ENCODE measurements at places on chromosomes 2 and 18.

- DNase-seq = no peak
Observed at GRCh38 chr2:122980671-122981070, 1044.4 kb upstream of the CNTNAP5 start.

DNA sequence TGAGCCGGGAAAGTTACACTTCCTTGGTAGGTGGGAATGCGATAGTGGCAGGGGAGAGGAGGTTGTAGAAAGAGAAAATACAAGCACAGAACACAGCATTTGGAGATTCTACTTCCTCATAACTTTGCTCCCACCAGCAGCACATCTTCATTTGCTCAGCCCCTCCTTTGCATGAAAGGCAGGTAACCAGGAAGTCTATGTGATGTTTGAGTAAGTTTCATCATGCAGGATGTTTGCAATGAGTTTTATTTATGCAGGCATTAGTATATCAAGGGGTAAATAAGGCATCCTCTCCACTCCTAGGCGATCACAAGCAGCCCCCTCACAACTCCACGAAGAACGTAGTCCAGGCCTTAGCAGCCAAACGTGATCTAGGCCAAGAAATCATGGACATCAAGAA, 5.0 kb downstream of the RNF152 start:
- DNase-seq = no peak

DNA sequence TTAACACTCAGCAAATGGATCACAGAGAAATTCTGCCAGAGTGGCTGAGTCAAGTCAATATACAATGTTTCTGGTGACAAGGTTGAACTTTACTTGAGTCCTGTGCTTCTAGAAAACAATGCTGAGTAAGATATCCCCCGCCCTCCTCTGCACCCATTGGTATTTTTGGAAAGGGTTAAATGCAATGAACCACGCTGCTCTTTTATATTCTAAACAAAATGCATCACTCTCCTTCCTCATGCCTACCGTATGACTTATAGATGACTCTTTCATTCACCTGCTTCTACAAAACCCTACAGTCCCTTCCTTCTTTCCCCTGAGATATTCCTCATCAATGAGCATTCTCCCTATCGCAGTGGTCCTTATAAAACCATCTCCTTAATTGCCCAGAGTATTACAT, 168.8 kb downstream of the TXNL1 start:
- no peak for DNase-seq

DNA sequence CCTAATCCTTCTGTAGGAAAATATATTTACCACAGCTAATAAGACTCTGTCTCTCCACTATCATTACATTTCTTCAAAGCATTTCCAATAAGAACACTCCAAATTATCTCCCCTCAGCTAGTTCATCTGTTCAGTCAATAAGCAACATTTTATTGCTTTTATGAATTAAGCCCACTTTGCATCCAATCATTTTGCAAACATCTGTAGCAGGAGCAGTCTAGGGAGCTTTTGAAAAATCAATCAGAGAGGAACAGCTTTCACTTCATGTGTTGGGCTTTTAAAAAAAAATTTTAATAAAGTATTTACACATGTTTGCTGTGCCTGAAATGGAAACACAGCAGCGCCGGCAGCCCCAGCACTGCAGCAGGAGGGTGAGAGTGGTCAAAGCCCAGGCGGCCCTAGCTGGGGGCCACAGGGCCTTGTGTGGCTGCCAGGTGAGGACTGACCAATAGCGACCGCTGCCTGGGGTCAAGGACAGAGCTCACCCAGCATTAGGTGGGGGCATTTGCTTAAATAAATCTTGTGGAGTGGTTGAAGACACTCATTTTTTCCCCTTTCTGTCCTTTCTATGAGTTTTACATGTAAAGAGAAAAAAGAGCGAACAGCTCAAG, 250.7 kb downstream of the RNF144A start:
- no peak for DNase-seq

GRCh38 chr2:65199166-65199565, 28.5 kb upstream of the ACTR2 start:
- no peak for DNase-seq

- no peak for DNase-seq
Observed at GRCh38 chr2:34204560-34204959, 605.5 kb upstream of the FAM98A start.

DNA sequence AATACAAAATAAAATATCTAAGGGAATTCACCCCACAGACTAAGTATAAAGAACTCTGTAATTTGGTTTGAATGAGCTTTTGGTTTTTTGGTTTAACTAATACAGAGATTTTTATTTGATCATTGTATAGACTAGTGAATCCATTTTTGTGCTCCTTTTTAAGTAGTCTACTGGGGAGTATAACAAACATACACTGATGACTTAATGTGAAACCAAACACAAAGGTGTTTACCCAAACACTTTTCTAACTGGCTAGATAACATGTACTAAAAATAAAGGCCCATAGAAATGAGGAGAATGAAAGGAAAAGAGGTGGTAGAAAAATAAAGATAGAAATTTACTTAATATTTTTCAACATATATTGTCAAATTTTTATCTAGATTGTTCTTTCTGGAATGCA, 146.0 kb downstream of the NRXN1 start:
- DNase-seq = no peak

DNA sequence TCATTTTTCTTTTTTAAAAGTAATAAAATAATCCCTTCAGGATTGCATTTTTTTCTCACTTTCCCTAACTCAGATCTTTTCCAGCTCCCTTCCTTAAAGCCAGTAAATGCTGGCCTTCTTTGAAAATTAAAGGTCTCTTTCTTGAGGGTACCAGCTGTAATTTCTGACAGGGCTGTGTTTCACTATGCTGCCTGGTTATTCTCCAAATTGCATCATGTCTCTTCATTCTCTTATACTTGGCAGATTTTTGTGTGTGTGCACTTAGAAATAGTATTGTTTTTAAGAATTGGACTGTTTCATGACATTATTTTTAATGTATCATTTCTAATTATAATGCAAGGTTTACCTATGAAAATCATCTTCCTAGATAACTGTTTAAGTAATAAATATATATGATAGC, 72.0 kb upstream of the EPB41L5 start:
- DNase-seq = no peak

GRCh38 chr2:237060534-237061312, 25.0 kb upstream of the COPS8 start:
- DNase-seq = peak; percentile 84

DNA sequence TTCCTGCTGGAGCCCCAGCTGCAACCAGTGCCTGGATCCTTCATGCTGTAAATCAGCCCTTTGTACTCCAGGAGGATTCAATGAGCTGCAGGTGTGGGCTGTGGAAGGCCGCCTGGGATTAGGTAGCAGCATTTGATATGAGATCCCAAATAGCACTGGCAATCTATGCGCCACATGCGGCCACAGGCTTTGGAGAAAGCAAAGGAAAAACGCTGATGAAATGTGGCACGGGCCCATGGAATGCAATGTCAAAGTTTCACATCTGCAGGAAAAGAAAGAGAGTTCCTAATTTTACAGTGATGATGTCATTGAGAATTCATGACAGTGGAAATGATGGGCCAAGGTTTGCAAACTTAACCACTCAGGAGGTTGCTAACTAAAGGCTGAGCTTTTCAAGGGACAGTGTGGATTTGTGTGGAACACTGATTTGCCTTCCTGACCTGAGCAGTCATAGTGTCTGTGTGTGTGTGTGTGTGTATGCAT, 216.4 kb upstream of the OSR1 start:
- peak; percentile 82 for DNase-seq

DNA sequence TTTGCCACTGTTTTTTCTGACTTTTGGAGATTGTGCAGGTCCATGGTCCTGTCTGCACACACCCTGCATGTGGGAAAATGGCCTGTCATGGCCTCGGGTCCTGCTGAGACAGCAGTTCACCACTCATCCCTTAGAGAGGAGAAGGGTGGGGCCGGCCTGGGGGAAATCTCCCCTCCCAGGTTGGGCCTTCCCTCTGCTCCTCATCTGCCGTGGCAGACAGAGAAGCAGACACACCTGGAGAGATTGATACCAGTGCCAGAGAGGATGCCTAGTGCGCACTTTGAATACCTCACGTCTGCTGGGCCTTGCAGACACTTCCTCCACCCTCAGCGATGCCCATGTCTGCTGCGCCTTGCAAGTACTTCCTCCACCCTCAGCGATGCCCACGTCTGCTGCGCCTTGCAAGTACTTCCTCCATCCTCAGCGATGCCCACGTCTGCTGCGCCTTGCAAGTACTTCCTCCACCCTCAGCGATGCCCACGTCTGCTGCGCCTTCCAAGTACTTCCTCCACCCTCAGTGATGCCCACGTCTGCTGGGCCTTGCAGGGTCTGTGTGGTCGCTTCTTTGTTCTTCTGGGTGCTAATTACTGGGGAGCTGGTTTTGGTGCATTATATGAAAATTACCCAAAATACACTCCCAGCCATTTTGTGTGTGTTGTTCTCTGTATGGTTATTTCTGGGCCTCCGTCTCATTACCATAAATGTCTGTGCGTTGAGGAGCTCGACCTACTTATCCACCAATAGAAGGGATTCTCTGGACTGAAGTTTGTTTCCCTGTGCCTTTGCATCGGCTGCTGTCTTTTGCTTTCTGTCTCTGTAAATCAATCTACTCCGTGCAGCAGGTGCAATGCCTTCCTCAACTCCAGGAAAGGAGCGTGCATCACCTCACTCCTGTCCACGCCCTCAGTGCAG, 186.9 kb upstream of the PXDN start:
- DNase-seq = no peak

GRCh38 chr2:241882091-241882625, 12.6 kb downstream of the RTP5 start:
- DNase-seq = peak; percentile 63

DNA sequence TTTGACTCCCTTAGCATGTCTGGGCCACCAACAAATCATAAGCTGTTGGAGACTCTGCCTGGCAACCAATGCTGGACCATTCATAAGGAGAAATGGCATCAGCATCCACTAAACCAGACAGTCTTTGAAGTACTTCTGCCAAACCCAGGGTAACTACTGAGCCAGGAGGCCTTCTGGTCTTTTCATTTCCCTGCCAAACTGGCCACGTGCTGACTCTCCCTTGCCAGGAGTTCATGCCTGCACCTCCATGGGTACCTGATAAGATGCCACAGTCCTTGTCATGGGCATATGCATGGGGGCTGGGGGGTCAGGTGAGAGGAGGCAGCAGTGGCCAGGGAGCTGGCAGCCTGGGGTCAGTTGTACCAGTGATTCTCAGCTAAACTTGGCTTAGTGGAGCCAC, 34.2 kb upstream of the DAPL1 start:
- no peak for DNase-seq

GRCh38 chr2:135898234-135898786, 22.1 kb upstream of the MCM6 start:
- no peak for DNase-seq

- no peak for DNase-seq
Observed at GRCh38 chr2:32901313-32901712, 45.4 kb upstream of the LTBP1 start.

GRCh38 chr18:50053111-50053510, 141.8 kb downstream of the MYO5B start:
- no peak for DNase-seq

- peak; percentile 17 for DNase-seq
Observed at GRCh38 chr2:172100080-172100934, 2.4 kb downstream of the DLX2 start.

DNA sequence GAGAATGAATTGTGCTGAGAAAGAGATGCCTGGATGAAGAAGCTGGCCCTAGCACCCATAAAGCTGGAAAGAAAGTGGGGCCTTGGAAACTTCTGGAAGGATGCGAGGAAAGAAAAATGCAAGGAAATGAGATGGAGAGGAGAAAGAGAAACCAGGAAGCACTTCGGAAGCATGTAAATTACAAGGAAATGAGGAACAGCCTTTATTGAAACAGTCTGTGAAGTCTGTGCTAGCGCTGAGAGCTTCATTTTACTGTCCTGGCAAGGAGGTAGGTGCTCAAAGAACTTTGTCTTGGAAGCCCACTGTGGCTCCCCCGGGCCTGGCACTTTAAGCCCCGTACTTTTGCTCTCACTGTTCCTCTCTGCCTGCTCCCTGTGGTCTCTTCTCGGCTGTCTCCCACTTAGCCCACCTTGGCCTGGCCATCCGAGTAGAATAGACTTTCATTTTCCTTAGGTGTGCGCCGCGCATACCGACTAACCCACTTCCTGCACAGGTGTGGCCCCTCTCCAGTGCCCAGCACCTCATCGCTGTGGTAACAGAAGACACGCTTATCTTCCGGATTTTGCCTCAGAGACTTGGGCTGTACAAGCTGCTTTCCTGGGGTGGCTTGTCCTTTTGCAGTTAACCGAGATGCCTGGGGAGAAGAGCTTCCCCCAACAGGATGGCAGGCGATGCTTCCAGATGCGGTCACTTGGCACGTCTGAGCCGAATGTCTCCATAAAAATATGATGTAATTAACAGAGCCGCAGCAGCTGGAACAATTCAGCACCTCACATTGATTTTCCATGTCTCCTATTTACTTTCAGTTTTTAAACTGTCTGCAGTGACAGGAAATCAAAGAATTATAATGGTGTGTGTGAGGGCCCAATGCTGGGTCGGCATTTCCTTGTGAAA, 199.6 kb downstream of the HRH4 start:
- peak; percentile 76 for DNase-seq

GRCh38 chr2:55926974-55927373, 3.4 kb upstream of the EFEMP1 start:
- no peak for DNase-seq

DNA sequence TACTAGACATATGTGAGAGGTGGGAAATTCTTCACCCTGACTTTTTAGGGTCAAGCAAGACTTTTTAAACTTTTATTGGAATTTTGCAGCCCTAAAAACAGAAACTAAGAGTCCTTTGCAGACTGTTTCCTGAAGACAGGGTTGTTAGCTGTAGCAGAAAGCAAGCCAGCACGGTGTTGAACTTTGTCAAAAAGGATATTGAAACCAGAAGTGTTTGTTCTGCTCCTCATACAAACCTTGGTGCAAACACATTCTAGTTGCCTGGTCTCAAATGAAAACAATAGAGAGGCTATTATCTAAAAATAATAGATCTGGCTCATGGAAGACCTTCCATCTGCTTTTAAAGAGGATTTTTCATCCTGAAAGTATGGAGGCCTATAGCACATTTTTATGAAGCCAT, 65.8 kb upstream of the IGFBP5 start:
- no peak for DNase-seq

DNA sequence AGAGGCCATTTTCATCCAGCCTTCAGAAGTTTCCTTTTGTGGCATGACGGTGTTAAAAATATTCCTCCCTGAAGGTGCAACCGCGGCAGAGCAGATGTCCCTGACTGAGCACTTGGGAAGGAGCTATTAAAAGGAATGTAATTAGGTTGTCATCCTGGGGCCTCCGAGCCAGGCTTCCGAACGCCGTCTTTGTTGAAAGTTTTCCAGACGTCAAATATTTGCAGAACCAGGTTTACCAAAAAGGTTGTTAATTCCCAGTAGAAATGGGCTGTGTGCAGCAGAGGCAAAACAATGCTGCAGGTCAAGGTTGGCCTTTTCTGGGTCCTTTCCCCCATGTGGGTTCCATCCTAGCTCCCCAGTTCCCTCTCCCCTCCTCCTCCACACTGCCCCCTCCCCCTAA, 110.0 kb upstream of the STPG4 start:
- DNase-seq = no peak

DNA sequence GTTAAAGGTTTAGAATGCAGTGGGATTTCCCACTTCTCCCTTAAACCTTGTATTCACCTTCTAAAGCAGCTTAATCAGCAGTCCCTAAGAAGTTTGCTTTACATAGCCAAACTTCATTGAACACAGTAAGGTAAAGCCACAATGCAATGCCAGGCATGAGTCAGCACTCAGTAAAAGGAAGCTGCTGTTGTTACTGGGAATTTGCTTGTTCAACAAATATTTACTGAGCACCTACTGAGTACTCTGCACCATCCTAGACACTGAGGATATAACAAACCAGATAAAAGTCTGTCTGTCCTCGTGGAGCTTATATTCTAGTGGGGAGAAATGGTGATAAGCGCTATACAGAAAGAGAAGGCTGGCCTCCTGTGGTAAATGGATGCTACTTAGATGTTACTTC, 162.7 kb downstream of the PKP4 start:
- DNase-seq = no peak

All from AG20443 (cell line).